H7 (cell line): ENCODE measurements at places on chromosomes 16 and 17.

DNA sequence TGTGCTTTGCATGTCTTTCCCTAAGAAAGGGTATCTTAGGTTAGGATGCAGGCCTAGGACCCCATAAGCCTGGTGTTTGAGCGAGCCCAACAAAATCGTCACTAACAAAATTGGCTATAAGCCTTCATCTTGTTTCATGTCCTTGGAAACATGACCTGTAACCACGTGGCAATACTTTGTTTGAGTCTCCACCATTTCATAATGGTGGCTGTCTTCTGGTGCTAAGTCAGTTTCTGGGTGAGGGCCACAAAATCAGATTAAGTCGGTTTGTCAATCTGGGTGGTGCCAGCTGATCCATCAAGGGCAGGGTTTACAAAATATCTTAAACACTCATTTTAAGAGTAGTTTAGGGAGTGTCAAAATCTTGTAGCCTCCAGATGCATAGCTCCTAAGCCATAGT is 33.0 kb downstream of the C16orf54 start:
- no peak for DNase-seq

GRCh38 chr17:48045316-48046001 is 2.7 kb upstream of the NFE2L1 start:
- DNase-seq = no peak

DNA sequence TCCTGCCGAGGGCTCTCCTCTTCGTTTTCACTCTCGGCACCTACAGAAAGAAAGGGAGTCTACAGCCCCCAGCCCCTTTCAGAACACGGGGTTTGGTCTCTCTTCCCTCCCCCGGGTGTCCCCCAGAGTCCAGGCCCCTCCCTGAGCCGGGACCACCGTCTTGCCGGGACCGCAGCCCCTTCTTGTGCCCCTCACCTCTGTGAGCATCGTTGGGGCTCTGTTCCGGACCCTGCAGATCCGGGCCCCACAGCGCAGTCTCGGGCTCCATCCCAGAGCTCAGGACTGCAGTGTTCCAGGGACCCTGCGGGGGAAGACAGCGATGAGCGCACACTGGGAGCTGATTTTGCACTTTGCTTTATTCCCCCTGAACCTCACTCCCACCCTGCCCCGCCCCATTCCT is 2.8 kb downstream of the ZNF629 start:
- no peak for DNase-seq

- peak; percentile 82 for DNase-seq
Measured at GRCh38 chr17:3827124-3827773, 18.8 kb downstream of the NCBP3 start.

DNA sequence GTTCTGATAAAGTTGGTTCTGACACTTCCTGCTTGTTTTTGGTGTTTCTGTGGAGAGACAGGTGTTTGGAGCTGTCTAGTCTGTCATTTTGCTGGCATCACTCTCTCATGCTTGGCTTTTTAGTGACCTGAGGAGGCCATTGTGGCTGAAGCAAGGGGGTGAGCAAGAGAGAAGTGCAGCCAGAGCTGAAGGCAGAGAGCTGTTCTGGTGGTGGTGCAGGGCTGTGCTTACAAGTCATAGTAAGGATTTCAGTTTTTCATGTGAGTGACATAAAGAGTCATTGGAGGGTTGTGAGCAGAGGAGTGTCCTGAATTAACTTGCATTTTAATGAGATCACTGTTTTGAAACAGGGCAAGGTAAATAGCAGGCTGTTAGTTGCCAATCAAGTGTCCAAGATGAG is 97.5 kb downstream of the CHD9 start:
- no peak for DNase-seq

GRCh38 chr17:59829217-59830006 is 63.3 kb downstream of the TUBD1 start:
- DNase-seq = no peak

DNA sequence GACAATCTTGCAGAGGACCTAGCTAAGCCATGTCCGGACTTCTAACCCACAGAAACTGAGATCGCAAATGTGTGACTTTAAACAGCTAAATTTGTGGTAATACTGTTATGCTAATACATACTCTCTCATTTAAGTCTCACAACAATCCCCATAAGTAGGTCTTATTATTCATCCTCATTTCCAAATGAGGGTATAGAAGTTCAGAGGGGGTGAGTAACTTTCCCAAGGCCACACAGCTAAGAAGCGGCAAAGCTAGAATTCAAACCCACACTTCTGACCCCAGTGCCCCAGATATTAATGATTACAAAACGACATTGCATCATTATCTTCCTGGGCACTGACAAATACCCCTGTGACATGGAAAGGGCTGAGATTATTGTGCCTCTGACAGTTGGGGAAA is 81.4 kb downstream of the CNGB1 start:
- no peak for DNase-seq

DNA sequence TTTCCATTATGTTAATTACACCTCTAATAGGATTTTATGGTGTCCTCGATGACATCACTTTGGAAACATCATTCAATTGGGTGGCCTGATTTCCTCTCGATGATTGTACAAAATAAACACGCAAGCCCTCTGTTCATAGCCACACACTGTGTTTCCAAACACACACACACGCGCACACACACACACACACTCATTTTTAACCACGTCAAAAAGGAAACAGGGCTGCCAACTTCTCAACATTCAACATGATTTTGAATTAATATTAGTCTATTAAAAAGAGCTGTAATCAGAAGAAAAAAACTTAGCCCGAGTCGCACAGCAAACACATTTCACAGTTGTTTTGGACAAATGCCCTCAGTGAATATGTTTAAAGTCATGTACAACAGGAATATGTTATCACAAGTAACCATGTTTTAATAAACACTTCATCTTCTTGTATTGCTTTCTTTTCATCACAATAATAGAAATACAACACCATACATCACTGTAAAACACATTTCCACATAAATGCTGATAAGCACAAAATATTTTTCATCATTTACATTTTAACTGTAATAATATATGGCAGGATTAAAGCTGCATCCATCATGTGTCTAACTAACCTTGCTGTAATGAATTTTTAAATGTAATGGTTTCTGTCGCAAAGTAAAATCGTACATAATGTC is 219.1 kb upstream of the IRX3 start:
- DNase-seq = no peak

DNA sequence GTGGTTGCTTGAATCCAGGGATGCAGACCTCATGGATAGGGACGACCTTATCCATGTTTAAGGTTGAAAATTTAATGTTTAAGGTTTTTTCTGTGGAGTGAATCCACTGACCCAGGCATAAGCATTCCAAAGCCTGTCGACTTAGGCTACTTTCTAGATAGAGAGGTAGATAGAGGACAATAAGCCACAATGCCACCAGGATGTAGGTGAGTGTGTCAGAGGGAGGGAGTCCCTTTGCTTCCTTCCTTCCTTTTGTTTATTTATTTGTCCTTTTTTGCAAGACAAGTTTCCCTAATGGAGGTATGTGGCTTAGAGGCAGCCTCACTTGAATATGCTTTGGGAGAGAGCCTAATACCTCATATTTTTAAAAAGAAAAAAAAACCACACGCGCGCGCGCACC is 834.2 kb upstream of the SOX9 start:
- DNase-seq = peak; percentile 2

DNA sequence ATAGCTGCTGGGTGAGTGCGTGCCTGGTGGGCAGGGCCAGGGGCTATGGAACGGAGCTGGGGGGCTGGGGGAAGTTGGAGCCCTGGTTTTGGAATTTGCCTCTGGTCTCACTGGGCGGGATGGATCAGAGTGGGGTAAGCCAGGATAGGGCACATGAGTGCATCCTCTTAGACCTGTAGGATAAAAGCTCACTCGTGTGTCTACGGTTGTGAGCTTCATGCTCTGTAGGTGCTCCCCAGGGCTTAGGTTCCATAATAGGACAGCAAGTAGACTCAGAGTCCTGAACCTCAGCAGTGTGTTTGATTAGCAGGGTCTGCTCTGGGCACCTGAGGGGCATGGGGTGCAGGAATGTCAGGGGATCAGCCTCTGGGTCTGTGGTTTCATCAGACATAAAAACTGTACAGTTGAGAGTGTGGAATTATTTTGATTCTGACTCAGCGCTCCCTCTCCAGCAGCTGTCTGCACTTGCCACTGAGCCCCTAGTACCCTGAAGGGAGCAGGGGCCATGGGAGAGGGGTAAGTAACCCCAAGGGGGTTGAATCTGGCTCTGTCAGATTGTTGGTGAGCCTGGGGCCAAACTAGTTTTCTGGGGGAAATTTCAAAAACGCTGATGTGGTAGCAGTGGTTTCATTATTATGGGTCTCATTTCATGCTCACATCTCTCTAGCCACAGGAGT is 84.2 kb upstream of the LGALS9 start:
- no peak for DNase-seq

- no peak for DNase-seq
Measured at GRCh38 chr16:66188917-66189725, 177.4 kb upstream of the CDH5 start.

- peak; percentile 55 for DNase-seq
Measured at GRCh38 chr17:2302778-2303203, 794 bp downstream of the SMG6 start.

GRCh38 chr17:45867171-45867570 is 22.5 kb downstream of the SPPL2C start:
- no peak for DNase-seq

DNA sequence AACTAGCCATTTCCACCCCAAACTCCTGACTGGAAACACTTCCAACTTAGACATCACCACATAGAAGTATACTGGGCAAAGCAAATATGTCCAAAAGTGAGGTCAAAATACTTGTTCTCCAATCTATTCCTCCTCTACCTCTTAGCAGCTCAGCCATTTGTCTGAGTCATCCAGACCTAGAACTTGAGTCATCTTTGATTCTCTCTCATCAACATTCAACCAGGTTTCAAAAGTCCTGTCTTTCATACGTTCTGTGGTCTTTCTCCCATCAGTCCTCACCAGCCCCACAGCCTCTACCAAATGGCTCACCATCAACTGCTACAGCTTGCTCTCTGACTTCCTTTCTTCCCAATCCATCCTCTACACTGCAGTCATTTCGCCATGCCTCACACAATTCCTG is 6.8 kb downstream of the ANKFY1 start:
- DNase-seq = no peak

GRCh38 chr16:31451681-31452351 is 7.5 kb upstream of the ARMC5 start:
- peak; percentile 68 for DNase-seq

GRCh38 chr17:77312061-77312701 is 171.4 kb downstream of the SEC14L1 start:
- no peak for DNase-seq

DNA sequence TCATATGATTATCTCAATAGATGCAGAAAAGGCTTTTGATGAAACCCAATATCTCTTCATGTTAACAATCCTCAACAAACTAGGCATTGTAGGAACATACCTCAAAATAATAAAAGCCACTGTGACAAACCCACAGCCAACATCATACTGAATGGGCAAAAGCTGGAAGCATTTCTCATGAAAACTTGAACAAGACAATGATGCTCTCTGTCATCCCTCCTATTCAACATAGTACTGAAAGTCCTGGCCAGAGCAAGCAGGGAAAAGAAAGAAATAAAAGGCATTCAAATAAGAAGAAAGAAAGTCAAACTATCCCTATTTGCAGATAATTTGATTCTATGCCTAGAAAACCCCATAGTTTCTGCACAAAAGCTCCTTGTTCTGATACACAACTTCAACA is 999.2 kb upstream of the GOT2 start:
- DNase-seq = no peak
